ENCODE measurements at places on chromosomes 7 and 10.

- DNase-seq = peak; percentile 5
These were observed 846 bp downstream of the MINPP1 start for GRCh38 chr10:87505366-87506111.

GRCh38 chr10:70809011-70809611 lies 6.6 kb upstream of the SGPL1 start:
- DNase-seq = no peak

DNA sequence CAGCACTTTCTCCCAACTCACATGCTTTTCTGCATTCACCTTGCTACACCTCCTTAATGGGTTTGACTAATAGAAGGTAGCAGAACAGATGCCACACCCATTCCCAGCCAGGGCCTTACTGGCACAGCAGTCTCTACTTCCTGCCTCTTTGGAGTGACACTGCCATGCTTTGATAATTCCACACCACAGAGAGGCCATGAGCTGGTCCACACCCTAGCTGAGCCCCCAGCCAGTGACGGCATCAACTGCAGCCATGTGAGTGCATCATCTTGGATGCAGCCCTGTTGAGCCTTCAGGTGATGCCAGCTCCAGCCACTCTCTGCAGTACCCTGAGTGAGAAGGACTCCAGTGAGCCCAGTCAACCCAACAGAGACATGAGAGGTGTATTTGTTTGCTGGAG lies 27.5 kb upstream of the EZH2 start:
- no peak for DNase-seq

DNA sequence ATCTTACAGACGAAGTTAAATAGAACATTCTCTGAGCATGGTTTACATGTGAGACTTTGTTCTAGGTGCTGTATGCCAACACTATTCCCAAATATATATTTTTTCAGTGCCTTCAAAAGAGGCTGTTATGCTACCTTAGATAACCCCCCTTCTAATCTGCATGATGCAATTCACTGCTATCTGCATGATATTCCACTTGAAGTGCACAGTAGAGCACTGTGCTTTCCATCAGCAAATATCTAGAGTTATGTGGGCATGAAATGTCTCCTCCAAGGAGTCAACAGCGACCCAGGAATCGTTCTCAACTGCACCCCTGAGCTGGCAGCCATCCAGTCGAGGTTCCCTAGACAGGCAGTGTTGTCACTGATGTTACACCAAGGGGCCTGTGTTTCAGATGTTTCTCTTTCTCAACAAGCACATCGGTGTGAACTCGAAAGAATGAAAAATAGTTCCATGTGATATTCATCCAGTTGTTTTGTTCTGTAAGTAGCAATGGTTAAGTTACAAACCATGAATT lies 88.3 kb downstream of the PDE1C start:
- no peak for DNase-seq

- no peak for DNase-seq
These were observed 8.1 kb downstream of the PRPS1L1 start for GRCh38 chr7:18019555-18019954.

- no peak for DNase-seq
These were observed 71.4 kb upstream of the NFKB2 start for GRCh38 chr10:102324061-102324460.

- DNase-seq = no peak
These were observed 1.6 kb downstream of the SAMD9L start for GRCh38 chr7:93146472-93147141.

GRCh38 chr10:23818484-23818883 lies 379.6 kb downstream of the OTUD1 start:
- DNase-seq = no peak

GRCh38 chr7:105617280-105618015 lies 36.2 kb upstream of the EFCAB10 start:
- DNase-seq = no peak

DNA sequence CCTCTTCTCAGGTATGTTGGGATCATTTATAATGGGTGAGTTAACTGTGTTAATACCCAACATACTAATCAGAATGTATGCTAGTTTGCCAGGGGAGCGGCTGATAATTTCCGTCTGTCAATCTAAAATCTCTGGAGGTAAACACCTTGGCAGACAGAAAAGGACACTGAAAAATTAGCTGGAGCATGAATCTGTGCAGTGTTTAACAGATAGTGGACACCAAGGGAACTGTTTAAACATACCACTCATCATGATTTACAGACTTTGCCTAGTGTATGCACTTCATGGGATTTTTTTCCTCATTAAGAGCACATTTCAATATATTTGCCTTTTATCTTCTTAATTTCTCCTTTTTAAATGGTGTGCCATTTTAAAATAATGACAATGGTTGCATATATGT lies 68.2 kb downstream of the SLC13A1 start:
- no peak for DNase-seq
